ENCODE measurements at places on chromosomes 16 and 17. TPM values are rescaled to one million over a fixed set of nuclear protein-coding genes. Genes with fewer than 3 reads are reported as not detected.

The CA5A gene
- total RNA-seq, result not detected

The RNU2-1 gene
- 2,936 TPM for total RNA-seq

The KRTAP17-1 gene
- not detected for total RNA-seq

The SCNN1G gene
- total RNA-seq, result not detected

The GP1BA gene
- total RNA-seq, result not detected

The KRT32 gene
- total RNA-seq, result not detected

The ABCA9 gene
- not detected for total RNA-seq

The TEKT5 gene
- not detected for total RNA-seq

The CCDC92B gene
- not detected for total RNA-seq

The PHOSPHO1 gene
- total RNA-seq, result not detected

The FOXC2 gene
- total RNA-seq, result not detected

The TBC1D3 gene
- total RNA-seq, result 1.6 TPM

GRCh38 chr16:14092561-14092960 is 21.4 kb downstream of the MRTFB start:
- DNase-seq, result no peak

DNA sequence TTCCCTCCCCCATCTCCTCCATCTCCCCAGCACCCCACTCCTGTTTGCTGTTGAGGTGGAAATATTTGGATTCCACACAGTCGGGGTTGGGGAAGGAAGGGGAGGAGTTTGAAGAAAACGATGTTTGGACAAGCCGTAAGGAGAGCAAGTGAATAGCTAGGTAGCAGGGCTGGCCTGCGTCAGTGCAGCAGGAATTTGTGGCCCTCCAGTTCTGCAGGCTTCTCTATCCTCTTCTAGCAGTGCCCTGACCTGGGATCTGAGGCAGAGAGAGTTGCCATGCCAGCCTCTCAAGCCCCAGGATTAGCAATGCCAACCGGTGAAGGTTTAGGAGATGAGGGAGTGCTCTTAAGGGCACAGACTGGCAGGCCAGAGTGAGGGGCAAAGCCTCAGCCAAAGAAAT is 12.5 kb downstream of the TLCD2 start:
- no peak for DNase-seq

- no peak for DNase-seq
Observed at GRCh38 chr17:45895969-45896785, 1.8 kb downstream of the MAPT start.

DNA sequence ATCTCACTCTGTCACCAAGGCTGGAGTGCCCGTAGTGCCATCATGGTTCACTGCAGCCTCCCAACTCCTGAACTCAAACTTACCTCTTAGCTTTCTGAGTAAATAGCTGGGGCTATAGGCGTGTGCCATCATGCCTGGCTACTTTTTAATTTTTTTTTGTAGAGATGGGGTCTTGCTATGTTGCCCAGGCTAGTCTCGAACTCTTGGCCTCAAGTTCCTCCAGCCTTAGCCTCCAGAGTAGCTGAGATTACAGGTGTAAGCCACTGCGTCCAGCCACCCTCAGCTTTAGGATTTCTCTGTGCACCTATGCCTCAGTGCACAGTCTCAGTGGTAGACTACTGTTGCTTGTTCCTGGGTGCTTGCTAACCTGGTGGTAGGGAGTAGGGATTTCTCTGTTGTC is 5.5 kb downstream of the SLC7A6 start:
- no peak for DNase-seq

DNA sequence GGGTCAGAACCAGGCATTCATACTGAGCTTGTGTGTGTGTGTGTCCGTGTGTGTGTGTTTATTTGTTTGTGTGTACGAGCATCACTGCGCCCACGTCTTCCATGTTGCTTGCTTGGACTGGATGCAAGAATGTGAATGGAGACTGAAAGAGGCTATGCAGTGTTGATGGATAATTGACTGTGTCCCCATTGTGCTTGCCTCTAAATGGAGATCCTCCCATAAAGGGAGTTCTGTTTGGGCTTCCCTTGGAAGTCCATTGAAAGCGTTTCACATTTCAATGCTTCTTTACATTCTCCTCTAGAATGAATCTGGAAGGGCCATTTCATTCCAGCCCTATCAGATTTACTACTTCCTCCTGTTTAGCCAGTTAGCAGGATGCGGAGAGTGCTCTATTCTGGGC is 124.0 kb downstream of the GP2 start:
- DNase-seq, result no peak

GRCh38 chr17:53724726-53725125 is 98.0 kb upstream of the KIF2B start:
- no peak for DNase-seq

DNA sequence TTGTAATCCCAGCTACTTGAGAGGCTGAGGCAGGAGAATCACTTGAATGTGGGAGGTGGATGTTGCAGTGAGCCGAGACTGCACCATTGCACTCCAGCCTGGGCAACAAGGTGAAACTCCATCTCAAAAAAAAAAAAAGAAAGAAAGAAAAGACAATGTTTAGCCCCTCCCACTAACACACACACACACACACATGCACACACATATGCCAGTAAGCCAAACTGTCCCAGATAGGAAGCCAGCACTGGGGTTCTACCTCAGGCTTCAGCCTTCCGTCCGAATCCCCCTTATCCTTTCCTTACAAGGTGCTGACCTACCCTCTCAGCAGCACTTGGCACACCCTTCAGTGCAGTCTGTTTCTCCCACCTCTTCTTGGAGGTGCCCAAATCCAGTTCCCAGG is 8.7 kb upstream of the KCNH6 start:
- DNase-seq, result no peak

- DNase-seq, result no peak
Observed at GRCh38 chr16:19694989-19695388, 23.0 kb downstream of the KNOP1 start.

DNA sequence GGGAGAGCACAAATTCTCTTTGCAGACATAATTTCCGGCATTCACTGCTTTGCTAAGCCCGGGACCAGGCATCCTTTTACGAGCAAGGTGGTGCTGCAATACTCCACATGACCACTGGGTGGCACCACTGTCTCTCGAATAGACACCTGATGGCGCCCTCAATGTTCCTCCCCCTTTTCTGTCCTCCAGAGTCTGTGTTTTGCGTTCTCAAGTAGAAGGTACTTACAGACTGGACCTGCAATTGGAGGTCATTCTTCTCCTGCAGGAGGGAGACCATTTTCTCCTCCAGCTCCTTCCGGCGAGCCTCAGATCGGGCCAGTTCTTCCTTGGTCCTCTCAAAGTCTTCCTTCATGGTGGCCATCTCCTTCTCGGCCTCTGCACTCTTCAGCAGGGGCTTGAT is 45.2 kb downstream of the MYH13 start:
- DNase-seq, result peak; percentile 45

GRCh38 chr17:54235571-54235970 is 412.8 kb downstream of the KIF2B start:
- no peak for DNase-seq

- DNase-seq, result no peak
Observed at GRCh38 chr16:89482150-89482816, 8.1 kb downstream of the ANKRD11 start.

DNA sequence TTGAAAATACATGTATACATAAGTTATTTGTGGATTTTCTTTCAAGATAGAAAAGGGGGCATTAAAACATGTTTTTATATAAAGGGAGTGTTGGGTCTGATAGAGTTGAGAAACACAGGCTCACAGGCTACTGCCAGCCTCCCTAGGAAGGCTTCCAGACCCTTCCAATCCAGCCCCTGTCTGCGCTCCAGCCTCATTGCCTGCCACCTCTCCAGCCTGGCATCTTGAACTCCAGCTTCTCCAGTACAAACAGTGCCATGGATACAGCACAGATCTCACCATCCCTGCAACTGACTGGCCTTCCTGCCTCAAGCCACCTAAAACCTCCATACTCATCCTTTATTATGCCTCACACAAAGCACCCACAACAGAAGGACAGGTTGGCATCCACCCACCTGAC is 40.7 kb downstream of the CCDC182 start:
- no peak for DNase-seq

DNA sequence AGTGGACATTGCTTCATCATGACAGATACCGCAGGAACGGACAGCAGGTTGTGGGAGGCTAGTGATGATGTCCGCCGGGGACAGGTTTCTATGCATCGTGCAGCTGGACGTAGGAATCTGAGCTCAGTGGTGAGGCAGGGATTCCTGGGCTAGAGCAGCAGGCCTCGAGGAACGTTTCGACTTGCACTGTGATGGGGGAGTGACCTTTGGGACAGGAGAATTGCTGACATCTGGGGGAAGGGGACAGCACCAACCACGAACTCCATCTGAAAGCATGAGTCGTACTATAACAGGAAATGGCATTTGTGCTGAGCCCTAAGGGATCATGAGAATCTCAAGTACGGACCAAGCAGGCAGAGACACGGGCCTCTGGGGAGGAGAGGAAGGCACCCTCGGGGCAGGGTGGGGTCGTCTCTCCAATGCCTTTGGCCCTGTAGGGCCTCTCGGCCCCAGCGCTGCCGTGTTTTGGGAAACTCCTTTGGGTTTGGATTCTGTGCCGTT is 65.8 kb upstream of the ENDOV start:
- DNase-seq, result no peak

Measured in CD8-positive, alpha-beta memory T cell (primary cell).